ENCODE measurements at places on chromosomes 16 and 17.

DNA sequence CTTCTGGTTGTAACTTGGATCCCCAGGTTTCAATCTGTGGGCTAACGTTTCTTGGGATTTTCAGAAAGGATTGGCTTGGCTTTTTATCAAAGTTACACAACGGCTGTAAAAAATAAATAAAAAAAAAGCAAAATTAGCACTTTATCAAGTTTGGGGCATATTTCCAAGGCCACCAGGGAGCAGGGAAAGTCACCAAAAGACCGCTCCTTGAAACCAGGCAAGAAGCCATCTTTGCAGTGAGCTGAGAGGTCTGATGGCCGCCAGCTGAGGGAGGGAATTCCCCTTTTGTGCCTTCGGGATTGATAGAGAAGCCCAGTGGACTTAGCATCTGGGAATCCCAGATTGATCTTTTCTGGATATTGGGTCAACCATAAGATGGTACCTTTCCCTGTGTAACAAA lies 192.2 kb downstream of the WWOX start:
- no peak for DNase-seq

DNA sequence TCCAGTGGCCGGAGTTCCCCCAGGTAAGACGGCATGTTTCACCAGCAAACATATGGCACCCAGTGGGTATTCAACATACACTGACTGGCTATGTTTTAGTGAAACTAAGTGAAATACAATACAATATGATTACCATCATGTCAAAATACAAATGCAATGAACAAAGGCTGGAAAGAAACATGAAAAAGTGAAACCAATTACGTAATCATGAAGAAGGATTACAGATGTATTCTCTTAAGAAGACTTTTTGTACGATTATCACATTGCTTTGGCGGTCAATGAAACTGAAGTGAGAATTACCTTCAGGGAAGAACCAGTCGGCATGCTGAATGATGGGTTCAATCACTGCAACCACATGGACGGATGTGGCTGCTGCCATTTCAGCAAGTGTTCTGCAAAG lies 71.7 kb downstream of the ARHGAP17 start:
- DNase-seq, result no peak

DNA sequence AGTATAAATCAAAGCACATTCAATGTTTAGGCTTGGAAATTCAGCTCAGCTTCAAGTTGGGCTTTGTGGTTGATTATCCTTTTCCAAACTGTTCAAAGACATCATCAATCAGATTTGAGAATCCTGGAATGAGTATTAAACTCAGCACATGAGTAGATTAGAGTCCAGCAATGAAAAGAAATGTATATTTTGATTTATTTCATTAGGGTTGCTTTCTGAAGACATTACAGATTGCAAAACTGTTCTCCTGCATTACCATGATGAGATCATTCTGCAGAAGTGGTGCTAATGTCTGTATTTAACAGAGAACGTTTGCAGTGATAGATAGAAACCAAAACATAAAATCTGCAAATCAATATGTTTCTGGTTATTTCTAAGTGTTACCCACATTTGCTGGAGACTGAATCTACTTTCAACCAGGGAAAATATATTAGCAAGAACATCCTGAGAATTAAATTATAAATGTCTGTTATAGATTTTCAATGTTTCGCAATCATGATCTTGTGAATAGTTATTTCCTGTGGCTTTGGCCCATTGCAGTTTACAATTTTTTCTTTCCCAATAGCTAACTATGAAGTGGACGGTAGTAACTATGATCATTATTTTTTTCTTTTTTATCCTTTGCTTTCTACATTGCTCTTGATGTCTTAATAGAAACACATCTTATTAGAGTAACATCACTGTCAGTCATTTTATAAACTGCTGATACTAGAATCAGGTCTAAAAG lies 1125.7 kb upstream of the GOT2 start:
- no peak for DNase-seq

DNA sequence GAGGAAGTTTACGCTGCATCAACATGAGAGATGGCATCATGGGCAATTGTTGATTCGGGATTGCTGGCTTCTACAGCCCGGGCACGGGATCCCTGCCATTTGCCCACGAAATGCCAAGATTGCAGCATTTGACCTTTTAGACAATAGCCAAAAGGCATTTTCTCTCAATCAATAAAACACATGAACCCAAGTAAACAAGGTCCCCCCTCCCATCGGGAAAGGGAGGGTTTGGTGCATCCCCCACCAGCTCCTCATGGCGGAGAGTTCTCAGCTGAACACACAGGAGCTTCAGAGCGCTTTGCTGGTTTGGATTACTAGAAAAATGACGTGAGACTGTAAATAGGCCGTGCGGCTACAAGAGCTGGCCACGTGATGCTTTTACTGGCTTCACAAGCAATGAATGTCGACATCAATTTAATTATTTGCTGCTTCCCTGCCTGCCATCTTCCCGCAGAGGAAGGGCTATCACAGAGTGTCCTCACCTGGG lies 147.6 kb downstream of the C16orf95 start:
- no peak for DNase-seq

- no peak for DNase-seq
Observed at GRCh38 chr16:71297341-71297634, 8.1 kb upstream of the CMTR2 start.

- no peak for DNase-seq
Observed at GRCh38 chr16:11880007-11880406, 28.7 kb upstream of the RSL1D1 start.

- no peak for DNase-seq
Observed at GRCh38 chr17:12318571-12319266, 298.0 kb downstream of the MAP2K4 start.

DNA sequence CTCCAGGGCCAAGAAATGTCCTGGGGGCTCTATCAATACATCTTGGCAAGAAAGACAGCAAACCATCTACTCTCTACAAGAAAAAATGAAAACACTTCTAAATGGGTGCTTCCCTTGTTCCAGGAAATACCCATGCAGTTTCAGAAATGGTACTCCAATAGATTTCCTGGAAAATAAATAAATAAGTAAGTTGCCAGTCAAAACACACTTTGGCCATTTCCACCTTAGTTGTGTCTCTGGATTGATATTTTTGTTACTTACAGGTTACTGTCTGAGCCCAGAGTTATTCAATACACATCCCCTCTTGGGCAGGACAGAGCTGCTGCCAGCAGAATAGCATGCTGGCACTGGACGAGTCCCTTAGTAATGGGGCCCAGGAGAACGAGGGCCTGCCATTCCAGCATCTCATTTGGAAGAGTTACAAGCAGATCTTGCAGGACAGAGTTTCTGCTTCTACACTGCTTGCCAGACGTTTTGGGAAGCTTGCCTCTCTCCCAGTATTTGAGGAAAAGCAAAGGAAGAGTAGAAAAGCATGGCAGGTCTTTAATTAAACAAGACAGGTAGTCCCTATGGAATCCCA lies 100.5 kb downstream of the SMG6 start:
- no peak for DNase-seq

DNA sequence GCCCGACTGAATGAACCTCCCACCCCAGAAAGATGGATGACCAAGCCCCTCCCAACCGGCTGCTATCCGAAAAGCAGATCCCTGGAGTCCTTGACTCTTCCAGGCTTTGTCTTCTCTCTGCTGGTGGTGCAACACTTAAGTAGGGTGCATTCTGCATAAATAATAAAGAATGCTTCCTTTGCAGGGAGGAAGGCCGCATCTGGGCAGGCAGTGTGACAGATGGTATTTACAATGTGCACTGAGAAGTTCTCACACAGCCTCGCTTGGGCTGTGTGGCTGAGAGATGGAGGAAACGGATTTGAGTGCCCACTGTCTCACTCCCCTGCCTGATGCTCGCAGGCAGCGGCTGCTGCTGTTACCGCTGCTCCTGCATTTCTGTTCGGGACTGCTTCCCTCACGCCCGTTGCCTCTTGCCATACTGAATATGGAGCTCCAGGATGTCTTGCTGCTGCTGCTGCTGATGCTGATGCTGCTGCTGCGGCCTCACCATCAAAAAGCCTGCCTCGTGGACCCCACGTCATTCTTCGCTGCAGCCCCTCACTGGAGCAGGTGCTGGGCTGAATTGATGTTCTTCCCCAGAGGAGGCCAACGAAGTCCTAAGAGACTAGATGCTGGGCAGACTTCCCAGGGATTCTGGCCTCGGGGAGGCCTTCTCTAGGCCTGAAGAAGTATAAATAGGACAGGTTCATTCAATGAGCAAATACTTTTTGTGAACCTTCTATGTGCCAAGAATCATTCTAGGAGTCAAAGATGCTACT lies 7.1 kb upstream of the RHBDL3 start:
- no peak for DNase-seq

DNA sequence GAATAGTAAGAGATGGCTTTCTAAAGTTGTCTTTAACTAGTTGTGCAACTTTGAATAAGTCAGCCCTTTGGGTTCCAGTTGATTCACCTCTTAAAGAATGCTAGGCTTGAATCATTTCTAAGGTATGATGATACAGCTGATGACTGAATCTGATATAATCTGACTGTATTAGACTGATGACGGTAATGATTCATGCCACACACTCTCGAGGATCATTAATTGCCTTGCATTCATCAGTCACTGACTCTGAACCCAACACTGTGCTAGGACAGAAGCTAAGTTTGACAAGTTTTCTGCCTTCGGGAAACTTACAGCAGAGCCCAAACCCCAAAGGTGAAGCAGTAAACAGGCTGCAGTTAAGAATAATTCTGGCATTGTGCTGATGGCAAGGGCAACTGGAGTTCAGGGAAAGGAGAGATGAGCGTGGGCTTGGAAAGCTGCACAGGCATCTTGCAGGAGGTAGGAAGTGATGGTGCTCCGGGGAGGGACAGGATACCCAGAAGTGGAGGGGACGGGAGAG lies 25.8 kb downstream of the ASIC2 start:
- DNase-seq, result no peak

DNA sequence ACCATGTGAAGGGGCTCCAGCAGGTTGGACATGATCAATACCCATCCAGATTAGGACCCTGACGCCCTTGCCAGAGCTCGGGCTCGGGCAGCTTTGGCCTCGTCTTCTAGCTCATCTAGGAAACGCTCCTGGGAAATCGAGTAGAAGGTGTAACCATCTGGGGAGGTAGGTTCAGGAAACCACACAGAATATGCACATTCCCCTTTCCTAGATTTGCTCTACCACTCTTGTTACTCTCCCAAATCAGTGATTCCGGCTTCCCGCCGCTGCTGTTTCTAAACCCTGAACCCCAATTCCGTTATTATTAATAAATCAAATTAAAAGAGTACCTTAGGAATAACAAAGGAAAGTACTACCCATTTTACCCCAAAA lies 507 bp downstream of the COA3 start:
- DNase-seq, result no peak

DNA sequence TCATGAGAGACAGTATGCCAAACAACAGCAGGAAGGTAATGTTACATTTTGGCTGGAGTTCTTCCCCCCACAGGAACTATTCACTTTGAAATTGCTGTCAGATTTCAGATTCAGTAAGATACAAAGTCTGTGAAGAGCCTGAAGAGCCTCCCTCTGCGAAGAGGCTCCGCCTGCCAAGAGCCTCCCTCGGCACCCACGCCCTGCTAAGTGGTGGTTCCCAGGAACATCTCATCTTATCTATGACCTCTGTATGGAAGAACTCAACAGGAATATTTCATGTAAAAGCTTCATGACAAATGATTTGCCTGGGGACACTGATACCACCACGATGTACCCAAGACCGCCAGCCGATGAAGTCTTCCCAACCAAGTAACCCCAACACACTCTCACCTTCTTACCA lies 3.2 kb downstream of the ZC3H7A start:
- no peak for DNase-seq

DNA sequence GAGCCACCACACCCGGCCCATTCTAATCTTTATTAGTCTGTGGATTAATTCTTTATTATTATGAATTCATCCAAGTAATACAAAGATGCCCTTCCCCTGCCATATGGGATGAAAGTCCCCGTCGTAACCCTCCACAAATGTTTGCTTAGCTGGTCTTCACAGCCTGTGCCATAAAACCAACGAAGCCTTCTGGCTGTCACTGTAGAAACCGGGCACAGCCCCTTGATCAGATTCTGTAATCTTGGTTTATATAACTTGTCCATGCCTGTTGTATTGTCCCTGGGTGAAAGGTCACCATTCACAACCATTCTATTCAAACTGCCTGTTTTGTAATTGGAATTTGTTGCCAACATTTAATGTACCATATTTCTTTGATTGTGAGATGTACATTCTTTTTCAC lies 66.5 kb downstream of the ATP2C2 start:
- DNase-seq, result no peak

GRCh38 chr16:2985893-2986355 lies 5.7 kb upstream of the PKMYT1 start:
- no peak for DNase-seq

DNA sequence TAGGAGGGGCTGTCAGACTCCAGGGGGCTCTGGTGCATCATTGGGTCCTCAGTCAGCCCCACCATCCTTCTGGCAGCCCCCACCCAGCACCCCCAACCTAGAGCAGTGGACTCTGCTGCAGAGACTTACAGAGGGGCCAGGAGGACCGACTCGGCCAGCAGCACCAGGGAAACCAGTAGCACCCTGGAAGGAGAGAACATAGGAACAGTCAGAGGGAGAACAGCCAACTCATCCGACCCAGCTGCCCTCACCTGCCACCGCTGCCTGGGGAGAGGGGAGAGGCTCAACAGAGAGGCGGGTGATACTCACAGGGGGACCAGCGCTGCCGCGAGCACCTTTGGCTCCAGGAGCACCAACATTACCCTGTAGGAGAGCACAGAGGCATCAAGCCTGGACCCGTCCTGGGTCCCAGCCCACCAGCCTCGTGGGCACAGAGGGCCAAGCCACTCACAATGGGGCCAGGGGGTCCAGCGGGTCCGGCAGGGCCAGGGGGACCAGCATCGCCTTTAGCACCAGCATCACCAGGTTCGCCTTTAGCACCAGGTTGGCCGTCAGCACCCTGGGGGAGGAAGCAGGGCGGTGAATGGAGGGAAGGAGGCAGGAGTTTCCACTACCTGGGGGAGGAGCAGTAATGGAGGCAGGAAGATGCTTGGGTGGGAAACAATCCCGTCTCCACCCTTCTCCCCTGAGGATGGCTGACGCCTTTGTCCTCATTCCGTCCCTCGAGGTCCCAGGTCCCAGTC lies 11.7 kb downstream of the COL1A1 start:
- DNase-seq, result no peak

- DNase-seq, result no peak
Observed at GRCh38 chr17:62309396-62309795, 71.0 kb upstream of the EFCAB3 start.

- no peak for DNase-seq
Observed at GRCh38 chr17:82090549-82091263, 7.3 kb downstream of the FASN start.

GRCh38 chr17:48625495-48626244 lies 488 bp downstream of the HOXB9 start:
- peak; percentile 58 for DNase-seq

- DNase-seq, result no peak
Observed at GRCh38 chr16:78096386-78096785, 3.1 kb upstream of the WWOX start.

DNA sequence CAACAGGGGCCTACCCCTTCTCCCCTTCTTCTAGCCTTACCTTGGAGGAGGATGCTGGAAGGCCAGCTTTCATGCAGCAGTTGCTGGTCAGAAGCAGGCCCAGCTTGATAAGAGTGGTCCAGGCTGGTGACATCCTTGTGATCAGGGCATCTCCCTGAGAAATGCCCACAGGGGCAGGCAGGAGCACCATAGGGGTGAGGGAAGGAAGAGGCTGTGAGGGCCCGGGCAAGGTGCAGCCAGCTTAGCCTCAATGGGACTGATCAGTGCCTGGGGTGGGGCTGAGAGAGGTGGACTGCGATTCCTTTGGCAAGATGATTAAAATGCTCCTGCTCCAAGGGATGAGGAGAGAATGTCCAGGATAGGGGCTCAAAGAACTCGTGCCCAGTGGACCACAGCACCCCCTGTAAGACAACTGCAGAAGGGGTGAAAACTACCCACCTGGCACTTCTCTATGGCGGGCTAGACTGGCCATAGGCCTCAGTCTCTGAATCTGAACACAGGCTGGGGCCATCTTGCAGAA lies 9.5 kb upstream of the GALK1 start:
- no peak for DNase-seq

All from stimulated activated naive CD8-positive, alpha-beta T cell treated with anti-CD3 and anti-CD28 coated beads, Interleukin-15, Interleukin-2, amounts not matched to agents 100 U/mL and 50 U/mL, for 24 hours (primary cell).